ENCODE measurements at places on chromosomes 4 and X. TPM values are rescaled to one million over a fixed set of nuclear protein-coding genes. Genes with fewer than 3 reads are reported as not detected.

KLB gene
- 0.02 TPM for polyA plus RNA-seq

IL15 gene
- polyA plus RNA-seq, result 3.1 TPM

ALAS2 gene
- not detected for polyA plus RNA-seq

GSPT2 gene
- 2.1 TPM for polyA plus RNA-seq

HDAC8 gene
- polyA plus RNA-seq, result 17.6 TPM

IGBP1 gene
- polyA plus RNA-seq, result 38.4 TPM

ARAP2 gene
- not detected for polyA plus RNA-seq

- no peak for DNase-seq
Observed at GRCh38 chrX:28135378-28136047, 154.3 kb upstream of the DCAF8L1 start.

DNA sequence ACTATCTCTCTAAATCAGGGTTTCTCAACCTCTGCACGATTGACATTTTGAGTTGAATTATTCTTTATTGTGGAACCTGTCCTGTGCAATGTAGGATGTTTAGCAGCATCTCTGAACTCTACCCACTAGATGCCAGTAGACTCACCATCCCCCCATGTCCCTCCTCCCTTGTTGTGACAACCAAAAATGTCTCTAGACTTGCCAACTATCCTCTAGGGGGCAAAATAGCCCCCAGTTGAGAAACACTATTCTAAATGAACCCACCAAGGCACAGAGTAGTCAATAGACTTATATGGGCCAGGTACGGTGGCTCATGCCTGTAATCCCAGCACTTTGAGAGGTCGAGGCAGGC is 49.1 kb upstream of the GAB1 start:
- no peak for DNase-seq

- no peak for DNase-seq
Observed at GRCh38 chr4:124535003-124535402, 177.5 kb downstream of the ANKRD50 start.

GRCh38 chrX:71107762-71108360 is 1.3 kb upstream of the CXorf65 start:
- DNase-seq, result no peak

DNA sequence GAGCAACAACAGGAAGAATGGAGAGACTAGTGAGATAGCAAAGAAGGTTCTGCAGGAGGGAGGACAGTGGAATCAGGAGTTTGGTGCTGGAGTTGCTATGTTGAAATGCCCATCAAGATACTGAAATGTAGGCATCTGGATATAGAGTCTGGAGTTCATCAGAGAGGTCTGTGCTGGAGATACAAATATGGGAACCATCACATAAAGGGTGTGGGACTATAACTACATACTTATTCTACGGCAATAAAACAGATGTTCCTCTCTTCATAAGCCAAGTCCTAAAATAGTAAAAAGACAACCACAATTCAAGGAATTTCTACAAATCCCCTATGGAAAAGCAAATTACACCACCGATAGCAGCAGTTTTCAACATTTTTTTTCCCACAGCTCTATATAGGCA is 1.6 kb downstream of the MED14 start:
- DNase-seq, result peak; percentile 1

DNA sequence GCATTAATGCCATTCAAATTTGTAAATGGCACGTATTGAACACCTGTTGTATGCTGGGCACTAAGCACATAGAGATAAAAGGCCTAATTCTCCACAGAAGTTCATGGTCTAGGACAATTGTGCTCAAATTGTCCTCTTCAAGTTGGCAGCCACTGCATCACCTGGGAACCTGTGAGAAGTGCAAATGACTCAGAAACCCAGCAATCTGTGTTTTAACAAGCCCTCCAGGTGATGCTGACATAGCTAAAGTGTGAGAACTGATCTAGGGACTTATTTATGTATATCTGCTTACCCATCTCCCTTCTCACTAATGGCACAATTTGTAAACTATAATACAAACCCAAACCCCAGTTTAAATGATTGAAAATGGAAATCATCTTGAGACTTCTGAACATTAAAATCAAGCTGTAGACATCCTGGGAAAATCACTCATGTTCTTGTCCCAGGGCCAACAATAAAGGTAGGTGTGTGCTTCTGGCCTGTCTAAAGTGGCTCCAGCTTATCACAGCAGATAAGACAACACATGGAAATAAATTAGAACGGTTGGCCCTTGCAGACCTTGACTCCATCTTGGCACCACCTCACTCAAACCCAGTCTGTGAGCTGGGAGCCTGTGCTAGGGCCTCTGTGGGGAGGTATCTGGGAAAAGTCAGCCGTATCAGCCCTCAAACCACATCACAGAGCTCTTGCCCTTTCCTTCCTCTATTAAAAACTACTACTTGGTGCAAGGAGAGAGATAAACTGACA is 46.8 kb downstream of the UCHL1 start:
- no peak for DNase-seq

- no peak for DNase-seq
Observed at GRCh38 chr4:132923516-132923915, 225.6 kb upstream of the PCDH10 start.

GRCh38 chr4:56308384-56308783 is 78.9 kb downstream of the AASDH start:
- no peak for DNase-seq

DNA sequence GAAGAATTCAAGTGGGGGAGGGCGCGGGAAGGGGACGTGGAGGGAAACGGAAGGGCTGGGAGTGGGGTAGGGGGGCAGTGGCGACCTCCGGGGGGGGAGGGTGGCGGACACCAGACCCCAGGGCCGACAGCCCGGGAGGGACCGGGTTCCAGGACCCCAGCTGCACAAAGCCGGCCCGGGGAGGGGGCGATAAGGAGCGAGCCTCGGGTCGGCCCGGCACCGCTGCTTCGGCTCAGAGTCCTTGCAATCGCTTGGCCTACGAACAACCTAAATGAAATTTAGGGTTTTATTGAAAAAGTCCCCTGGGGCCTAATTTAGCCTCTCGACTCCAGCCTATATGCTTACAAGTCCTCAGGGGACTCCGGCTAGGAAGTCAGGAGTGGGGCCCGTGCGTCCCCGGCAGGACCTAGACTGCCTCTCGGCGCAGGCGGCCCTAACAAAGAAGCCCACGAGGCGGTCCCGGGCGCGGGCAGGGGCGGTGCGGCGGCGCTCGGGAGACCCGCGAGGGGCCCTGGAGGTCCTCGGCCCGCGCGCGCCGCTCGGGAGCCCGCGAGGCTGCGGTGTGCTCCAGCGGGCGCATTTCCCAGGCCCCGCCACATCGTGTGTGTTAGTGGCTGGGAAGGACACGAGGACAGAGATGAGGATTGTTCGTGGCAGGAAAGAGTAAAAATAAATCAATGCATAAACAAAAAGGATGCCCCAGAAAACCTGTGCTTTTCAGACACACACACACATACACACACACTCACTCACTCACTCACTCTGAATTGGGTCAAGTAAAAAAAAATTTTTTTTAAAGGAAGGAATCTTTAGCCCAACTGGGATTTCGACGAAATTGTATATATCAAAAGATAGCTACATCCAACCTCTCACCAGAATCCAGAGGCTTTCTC is 70.0 kb downstream of the MGST2 start:
- peak; percentile 35 for DNase-seq

DNA sequence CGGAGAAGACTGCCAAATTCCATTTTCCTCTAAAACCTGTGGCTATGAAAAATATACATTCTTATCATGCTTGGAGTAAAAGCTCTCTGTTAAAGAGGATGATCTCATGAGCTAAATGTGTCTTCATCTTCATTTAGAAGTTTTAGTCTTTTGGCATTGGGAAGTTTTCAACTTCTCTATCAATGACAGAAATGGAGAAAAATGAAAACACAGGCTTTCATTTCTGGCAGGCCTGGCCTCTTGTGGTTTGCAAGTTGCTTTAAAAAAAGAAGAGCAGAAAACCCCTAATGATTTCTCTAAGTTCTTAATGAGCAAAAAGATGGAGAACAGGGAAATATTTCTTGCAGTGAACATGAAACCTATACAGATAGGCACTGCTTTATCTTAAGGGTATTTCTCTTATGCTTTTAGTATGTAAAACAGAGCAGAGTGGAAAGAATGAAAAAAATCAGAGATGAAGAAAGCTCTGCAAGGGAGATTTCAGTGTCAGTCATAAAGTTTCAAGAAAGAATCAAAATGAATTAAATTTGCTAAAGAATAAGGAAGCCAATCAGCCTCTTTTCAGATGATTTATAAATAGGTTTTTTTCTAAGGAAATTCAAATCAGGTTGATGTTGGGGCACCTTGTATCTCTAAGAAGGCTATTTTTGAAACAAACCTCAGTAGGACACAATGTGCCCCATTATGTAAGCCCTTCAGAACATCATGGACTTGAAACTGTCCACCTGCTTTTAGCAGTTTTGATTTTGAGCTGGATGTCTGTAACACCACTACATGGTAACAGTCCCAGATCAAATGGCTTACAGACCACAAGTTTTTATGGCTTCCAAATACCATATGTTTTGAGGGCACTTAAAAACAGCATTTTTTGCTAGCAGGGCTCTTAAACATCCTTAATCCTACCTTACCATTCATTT is 225.0 kb downstream of the GRIA3 start:
- no peak for DNase-seq

DNA sequence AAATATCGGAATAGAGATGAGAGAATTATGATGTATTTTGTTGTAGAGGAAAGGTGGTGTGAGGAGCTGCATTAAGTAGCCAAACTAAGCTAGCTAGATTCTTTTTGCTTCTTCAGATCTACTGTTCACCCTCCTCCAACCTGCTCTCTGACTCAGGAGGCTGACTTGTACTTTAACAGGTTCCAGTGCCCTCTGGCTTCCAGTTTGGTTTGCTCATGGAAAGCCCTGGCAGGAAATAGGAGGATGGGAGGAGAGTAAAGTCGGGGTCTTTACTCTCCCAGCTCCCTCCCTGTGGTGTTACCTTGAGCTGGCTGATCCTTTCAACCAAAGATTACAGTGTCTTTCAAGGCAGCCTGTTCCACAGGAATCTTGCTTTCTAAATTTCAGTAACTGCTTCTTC is 277.0 kb upstream of the EDA2R start:
- no peak for DNase-seq

DNA sequence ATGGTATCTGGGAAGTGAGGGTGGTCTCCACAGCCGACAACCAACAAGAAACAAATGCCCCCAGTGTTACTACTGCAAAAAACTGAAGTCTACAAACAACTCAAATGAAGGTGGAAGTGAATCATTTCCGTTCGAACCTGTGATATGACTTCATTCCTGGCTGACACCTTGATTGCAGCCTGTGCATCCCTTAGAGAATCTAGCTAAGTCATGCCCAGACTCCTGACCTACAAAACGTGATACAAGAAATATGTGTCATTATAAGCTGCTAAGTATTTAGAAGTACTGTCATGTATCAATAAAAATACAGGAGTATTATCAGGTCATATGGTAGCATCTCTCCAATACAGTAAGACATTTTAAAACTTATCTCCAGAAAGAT is 959.7 kb upstream of the LCORL start:
- no peak for DNase-seq

DNA sequence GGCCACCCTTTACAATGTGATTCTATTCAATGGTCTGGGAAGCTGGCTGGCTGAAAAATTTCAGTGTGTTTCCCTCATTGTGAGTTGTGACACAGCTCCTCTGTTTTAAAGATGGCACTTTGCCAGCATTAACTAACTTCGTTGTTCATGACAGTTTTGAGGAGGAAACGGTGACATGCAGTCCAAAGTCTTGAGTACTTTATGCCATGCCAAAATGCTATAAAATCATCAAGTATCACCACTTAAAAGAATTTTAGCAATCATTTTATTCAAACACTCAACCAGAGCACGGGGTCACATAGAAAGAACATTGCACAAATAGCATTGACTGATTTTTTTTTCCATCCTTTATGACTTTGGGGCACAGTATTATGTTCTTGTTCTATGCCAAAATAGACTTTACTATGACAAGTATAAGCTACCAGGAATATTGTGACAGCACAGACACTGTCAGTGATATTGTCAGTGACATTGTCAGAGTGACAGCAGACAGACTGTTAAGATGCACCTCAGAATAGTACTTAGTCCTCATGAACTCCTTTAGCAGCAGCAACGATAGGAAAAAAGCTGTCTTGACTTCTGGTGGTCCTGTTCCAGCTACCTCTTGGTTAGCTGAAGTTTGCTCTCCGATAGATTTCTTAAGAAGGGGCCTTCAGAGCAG is 46.7 kb downstream of the CXCL13 start:
- DNase-seq, result peak; percentile 7

GRCh38 chr4:114226968-114227760 is 247.7 kb upstream of the ARSJ start:
- no peak for DNase-seq

DNA sequence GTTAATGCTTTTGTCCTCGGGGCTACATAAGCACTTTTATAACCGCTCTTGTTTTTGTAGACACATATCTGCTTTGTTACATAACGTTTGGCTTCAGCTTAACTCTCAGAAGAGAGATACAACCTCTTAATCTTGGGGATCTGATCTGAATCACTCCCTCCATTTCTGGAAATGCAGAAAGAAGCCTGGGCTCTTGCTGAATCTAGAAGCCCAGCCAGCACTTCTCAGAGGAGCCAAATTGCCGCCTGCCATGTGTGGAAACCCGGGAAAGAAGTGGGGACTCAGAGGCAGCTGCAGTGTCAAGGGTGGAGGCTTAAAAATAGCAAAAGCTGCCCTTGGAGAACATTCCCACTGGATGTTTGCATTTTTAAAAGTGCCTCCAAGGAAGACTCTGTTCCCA is 69.3 kb upstream of the LDB2 start:
- DNase-seq, result peak; percentile 11

- DNase-seq, result no peak
Observed at GRCh38 chr4:38576767-38577166, 87.2 kb upstream of the KLF3 start.

DNA sequence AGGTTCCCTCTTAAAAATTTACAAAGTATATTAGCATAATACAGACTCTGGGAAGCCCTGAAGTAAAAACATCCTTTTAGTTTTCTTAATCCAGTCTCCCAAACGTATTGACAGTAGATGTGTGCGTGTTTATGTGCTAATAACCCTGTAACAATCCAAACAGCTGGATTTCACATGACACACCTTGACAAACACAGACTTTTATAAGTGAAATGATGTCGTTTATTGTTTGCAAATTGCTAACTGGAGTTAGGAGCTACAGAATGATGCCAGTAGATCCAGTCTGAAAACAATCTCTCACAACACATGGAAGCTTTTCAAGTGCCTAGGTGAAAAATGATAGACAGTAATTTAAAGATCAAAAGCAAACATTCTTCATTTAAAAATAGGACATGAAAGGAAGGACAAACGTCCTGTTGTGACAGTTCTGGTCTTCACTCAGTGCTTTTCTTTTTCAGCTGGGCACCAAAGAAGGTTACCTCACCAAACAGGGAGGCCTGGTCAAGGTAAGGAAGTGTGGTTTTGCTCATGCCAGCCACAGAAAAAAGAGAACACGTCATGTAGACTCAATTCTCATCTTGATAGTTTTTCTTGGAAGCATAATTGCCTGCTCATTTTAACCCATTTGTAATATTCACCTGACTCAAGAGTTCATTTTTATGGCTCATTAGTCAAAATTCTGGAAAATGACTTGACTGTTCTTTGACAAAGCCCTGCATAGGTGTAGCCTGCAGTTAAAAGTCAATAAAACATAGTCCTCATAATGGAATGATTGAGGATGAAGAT is 32.9 kb downstream of the LAMTOR3 start:
- DNase-seq, result no peak

GRCh38 chr4:5784960-5785611 is 74.1 kb downstream of the EVC start:
- no peak for DNase-seq

- no peak for DNase-seq
Observed at GRCh38 chr4:54687887-54688841, 30.4 kb downstream of the KIT start.

- DNase-seq, result no peak
Observed at GRCh38 chr4:37770016-37770415, 56.5 kb upstream of the PGM2 start.
